Brain (organoid and tissue), 16 donors: ENCODE measurements at places on chromosomes 6 and 20. TPM values are rescaled to one million over a fixed set of nuclear protein-coding genes. Genes with fewer than 3 reads are reported as not detected.

The SNAI1 gene
- polyA plus RNA-seq: 6.0 TPM

The COL11A2 gene
- 1.2 TPM for polyA plus RNA-seq

The TSBP1 gene
- not detected for polyA plus RNA-seq

The C6orf58 gene
- polyA plus RNA-seq: not detected

The LGSN gene
- 5.6 TPM for polyA plus RNA-seq
